SJSA1 (cell line): ENCODE measurements at places on chromosomes 16 and 17. TPM values are rescaled to one million over a fixed set of nuclear protein-coding genes. Genes with fewer than 3 reads are reported as not detected.

C16orf54 gene
- not detected in 2 replicates for total RNA-seq

CCL13 gene
- not detected in 2 replicates for total RNA-seq

HBA1 gene
- total RNA-seq, result not detected in 2 replicates

SLC9A5 gene
- total RNA-seq, result 1.2 and 1.6 TPM in 2 replicates

DNA sequence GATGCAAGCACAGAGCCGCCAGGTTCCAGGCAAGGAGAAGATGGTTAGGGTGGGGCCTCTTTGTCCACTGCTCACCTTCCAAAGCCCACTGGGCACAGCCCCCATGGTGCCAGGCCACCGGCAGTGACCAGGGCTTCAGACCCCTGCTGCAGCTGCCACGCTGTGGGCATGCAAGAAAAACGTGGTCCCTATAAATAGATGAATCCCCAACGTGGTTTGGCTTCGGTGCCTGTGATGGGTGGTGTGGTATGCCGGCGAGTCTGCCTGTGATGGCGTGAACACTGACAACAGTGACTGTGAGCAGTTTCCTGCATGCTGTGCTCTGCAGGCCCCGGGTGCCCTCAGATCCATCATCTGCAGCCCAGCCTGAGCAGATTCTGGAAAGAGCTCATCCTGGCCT is 36.6 kb downstream of the RAB11FIP4 start:
- DNase-seq, result no peak

DNA sequence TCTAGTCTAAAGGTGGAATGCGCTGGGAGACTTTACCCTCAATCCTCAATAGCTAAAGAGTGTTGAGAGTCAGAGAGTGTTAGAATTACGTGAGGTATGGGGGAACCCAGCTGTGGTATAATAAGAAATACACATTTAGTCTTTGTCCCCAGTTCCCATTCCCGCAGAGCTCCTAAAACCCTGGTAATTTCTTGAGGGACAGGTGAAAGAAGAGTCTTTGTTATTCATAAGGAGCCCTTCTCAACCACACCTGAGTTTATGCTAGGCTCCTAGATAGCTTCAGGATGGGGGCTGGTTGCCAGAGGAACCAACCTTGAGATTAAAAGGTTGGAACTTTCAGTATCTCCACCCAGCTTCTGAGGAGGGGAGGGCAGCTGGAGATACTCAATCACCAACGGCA is 5.8 kb downstream of the ZNF18 start:
- no peak for DNase-seq

DNA sequence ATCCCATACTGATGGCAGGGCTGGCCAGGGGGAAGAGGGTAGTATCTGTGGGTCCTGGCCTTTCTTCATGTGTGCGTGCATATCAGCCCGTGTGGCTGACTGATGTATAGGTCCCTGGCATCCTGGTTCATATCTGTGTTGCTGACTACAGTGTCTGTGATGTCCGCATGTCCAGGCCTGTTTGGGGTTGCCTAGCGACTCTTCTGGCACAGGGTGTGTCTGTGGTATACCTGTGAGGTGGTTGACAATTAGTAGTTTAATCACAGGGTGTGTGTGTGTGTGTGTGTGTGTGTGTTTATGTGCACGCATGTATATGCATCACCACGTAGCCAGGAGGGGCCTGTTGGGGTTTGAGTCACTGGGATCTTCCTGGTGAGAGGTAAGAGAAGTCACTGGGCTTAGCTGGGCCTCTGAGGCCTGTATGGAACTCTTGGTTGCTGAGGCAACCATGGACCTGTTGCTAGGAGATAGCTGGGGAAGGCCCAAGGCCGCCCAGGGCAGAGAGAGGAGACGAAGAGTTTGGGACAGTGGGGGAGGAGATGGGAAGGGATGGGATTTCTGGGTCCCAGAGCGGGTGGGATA is 603 bp upstream of the TMEM95 start:
- no peak for DNase-seq

DNA sequence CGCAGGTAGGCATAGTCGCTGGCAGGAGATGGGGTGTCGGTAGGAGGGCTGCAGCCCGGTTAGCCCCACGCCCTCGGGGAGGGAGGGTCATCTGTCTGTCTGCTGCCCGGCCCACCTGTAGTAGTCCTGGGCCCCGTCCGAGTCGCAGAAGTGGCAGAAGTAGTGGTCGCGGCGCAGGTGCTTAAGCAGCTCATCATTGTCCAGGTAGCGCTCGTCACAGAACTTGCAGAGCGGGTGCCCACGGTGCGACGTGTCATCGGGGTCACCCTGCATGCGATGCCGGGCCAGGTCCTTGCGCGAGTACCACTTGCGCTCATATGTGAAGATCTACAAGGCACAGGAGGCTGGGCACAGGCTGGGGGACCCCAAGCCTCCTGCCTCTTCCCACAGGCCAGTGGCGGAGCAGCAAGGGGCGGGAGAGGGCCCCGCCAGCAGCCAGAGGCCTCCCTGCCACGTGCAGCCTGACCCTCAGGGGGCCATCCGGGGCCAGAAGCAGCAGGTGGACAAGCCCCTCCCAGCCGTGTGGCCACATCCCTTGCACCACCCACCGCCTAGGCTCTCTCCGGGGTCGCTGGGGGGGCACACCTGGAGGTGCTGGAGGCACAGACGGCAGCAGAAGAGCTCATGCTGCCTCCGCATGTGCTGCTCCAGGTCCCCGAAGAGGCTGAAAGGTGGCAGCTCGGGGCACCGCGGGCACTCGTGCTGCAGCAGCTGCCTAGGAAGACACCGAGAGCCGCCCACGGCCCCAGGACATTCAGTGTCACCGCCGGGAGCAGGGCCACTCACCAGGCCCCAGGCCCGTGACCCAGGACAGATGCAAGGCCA is 7.0 kb downstream of the ZNF598 start:
- no peak for DNase-seq

- DNase-seq, result no peak
Measured at GRCh38 chr16:19077879-19078278, 10.5 kb downstream of the COQ7 start.

DNA sequence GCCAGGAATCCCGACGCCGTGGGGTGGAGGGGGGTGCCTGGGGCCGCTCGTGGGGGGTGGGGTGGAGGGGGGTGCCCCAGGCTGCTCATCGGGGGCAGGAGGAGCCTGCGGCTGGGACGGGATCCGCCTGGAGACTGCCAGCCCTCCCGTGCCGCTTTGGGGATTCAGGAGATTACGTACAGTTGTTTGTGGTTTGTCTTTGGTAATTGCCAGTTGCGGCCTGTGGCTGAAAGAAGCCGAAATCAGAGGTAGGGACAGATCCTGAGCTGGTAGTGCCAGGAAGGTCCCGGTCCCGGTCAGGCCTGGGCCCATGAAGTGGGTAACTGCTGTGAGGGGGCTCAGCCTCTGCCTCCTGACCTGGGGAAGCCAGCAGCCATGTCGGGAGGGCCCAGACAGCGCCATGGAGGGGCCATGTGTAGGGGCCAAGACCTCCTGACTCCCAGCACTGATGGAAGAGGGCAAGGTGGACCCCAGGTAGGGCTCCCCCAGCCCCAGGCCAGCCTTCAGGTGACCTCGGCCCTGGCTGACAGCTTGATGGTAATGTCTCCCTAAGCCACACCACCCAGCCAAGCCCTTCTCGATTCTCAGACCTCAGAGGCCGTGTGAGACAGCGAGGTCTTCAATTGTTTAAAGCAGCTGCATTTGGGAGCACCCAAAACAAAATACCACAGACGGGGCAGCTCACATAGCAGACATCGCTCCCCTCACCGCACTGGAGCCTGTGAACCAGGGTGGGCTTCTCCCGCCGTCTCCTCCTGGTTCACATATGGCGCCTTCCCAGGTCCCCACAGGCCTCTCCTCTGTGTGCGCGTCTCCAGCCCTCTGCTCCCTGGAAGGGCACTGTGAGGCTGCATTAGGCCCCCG is 34.9 kb upstream of the SSTR5 start:
- no peak for DNase-seq

GRCh38 chr17:1766382-1767135 is 4.7 kb downstream of the SERPINF1 start:
- DNase-seq, result no peak

DNA sequence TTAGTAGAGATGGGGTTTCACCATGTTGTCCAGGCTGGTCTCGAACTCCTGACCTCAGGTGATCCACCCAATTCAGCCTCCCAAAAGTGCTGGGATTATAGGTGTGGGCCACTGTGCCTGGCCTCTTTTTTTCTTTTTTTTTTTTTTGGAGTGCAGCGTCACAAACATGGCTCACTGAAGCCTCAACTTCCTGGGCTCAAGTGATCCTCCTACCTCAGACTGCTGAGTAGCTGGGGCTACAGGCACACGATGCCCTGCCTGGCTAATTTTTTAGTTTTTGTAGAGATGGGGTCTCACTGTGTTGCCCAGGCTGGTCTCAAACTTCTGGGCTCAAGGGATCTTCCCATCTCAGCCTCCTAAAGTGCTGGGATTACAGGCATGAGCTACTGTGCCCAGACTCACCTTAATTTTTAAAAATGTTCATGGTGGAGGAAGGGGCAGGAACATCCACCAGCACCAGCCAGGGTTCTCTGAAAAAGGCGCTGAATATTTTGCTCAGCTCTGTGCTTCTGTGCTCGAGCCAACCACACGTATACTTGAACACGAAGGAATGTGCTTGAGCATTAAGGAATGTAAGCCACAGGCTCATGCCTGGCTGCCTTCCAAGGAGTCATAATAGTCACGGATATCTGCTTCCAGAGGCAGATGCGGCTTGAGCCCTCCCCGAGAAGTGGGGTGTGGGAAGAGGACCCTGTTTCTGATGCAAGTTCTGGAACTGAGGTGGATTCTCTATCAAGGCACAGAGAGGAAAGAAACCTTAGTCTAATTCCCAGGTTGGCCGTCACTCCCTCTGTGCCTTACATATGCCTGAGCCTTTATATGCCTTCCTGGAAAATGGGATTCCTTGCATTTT is 65.5 kb upstream of the CREBBP start:
- peak; percentile 88 for DNase-seq

GRCh38 chr17:700504-701094 is 14.0 kb downstream of the VPS53 start:
- no peak for DNase-seq

- DNase-seq, result no peak
Measured at GRCh38 chr17:80396157-80397033, 18.6 kb upstream of the ENDOV start.

DNA sequence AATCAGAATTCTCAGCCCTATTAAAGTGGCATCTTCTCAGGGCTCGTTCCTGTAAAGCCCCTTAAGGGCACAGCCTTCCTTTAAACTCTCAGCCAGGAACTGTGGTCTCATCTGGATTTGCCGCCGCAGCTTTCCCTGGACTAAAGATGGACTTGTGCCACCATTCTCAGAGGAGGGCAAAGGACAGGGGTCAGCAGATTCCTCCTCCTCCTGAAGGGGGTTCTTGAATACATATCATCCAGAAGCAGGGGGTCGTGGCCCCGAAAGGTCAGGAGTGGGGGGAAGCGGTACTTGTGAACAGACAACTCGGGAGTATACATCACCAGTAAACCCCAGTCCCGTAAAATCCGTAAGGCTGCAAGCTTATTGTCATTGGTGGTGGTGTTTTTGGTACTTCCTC is 174.8 kb downstream of the RPTOR start:
- DNase-seq, result no peak

DNA sequence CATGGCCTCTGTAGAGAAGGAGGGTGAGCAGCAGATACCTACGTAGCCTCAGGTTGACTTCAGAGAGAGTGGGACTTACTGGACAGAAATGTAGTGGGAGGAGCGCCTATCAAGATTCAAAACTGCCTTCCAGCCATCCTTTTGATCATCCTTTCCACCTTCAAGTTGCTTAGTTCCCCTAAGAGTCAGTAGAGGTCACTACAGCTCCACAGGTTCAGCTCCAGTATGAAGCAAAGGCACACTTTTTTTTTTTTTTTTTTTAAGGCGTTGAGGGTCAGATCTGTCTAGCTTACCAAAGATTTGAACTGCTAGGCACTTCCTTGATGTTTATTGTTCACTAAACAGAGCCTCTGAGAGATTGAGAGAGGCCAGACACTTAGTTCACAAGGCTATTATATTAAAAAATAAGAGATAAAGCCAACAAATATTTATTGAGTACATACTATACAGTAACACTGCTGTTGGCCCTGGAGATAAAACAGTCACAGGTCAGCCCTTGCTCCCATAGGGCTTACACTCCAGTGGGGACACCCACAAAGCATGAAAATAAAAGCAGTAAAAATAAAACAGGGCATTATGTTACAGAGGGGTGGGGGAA is 3.1 kb downstream of the RNF227 start:
- DNase-seq, result no peak

DNA sequence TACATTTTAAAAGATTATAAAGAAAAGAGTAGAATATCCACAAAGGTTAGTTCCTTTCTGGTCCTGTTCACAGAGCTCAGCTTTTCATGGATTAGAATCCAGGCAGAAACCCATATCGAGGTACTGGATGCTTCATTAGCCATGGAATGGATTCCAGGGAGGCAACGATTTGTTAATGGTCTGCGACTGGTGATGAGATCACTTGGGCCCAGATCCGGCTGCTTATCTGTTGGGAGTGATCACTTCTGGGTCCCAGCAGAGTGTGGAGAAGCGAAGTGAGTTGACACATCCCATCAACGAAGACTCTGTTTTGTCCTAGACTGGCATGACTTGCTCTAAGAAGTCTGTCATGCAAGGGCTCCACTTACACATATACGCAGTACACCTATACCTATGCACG is 165.8 kb downstream of the MAF start:
- DNase-seq, result no peak

GRCh38 chr17:79188048-79188447 is 113.4 kb downstream of the ENGASE start:
- no peak for DNase-seq

DNA sequence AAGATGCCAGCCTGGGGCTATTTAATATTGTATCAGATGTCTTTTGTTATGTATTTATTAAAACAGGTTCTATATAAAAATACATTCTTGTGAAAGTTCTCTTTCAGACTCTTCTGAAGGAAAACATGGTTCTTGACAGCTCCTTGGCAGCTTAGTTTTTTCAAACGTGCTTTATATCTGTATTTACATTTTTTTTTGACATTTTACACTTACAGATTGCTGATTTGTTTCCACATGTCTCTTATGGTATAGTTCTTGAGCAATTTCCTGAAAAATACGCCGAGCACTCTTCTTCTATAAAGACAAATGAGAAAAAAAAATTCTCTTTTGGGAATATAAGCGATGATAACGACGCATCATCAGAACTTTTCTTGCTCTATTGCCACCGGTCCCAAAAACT is 9.5 kb downstream of the IGSF6 start:
- DNase-seq, result no peak

DNA sequence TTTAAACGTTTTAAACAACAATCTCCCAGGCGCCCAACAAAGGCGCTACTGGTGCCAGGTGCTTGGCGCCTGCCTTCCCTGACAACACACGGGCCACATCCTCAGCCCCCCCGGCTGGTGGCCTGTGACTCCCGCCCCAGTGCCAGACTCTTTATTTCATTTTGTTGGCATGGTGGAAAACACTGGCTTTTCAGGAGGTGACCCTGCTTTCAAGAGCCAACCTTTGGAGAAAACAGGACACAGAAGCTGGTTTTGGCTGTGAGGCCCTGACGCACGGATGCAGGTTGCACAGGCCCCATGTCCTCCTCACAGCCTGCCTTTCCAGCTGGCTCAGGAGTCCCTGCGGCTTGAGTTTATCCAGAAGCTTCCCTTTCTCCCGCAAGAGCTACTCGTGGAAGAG is 100.0 kb downstream of the METRNL start:
- DNase-seq, result no peak
